ENCODE measurements at places on chromosomes 2 and 18. TPM values are rescaled to one million over a fixed set of nuclear protein-coding genes. Genes with fewer than 3 reads are reported as not detected.

DNA sequence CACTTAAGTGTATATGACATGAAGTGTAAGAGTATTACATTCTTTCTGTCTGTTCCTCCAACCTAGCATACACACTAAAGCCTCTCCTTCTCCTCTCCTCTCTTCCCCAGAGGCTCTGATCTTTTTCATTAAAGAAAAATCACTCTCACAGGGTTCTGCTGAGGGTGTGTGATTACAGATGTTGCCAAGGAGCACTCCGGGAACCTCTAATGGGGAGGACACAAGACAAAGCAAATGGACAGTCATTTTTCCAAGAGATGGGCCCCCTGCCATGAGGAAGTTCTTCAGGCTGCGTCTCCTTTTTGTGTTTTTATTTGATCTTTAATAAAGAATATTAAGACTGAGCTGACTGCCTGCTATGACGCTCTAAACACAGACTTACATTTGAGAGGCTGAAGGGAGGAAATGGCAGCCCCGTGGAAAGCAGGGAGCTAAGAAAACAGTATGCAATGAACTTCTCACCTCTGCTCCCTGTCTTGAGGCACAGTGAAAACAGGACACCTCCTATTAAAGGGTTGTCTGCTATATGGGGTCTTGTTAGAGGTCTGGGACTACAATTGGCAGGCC, 578.1 kb downstream of the PIK3C3 start:
- no peak for DNase-seq

Gene HOXD8
- 4.6 TPM for total RNA-seq

Gene AFF3
- total RNA-seq: 99.5 TPM

DNA sequence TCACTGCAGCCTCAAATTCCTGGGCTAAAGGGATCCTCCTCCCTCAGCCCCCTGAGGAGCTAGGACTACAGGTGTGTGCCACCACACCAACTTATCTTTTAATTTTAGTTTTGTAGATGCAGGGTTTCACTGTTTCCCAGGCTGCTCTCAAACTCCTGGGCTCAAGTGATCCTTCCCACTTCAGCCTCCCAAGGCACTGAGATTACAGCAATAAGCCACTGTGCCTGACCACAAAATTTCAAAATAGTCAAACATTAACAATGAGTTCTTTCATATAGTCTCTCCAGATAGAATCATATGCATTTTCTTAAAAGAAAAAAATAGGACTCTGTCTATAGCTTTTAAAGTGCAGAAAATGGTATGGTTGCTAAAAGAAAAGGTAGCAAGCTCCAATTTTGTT, 24.9 kb upstream of the PID1 start:
- no peak for DNase-seq

DNA sequence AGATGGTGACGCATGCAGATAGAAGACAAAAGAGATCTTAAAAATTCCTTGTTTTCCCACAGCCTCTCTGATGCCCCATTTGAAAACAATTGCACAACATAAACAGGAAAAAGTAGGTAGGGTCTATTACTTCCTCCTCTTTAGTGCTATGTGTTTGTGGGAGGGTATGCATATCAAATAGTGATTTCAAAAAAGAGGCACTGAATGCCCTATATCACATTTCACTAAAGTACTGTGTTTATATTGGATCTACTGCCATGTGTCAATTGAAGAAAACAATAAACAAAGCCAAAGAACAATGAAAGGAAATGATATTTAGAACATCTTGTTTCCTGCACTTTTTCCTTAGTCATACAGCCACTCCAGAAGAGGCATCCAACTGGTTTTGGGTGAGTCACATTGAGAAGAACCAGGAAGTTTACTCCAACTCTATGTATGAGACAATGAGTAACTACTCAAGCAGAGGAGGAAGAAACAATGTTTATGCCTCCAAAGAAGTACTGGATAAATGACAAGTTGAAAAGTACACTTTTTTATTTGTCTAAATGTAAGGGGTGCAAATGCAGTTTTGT, 583.6 kb downstream of the FBXO15 start:
- DNase-seq: no peak

DNA sequence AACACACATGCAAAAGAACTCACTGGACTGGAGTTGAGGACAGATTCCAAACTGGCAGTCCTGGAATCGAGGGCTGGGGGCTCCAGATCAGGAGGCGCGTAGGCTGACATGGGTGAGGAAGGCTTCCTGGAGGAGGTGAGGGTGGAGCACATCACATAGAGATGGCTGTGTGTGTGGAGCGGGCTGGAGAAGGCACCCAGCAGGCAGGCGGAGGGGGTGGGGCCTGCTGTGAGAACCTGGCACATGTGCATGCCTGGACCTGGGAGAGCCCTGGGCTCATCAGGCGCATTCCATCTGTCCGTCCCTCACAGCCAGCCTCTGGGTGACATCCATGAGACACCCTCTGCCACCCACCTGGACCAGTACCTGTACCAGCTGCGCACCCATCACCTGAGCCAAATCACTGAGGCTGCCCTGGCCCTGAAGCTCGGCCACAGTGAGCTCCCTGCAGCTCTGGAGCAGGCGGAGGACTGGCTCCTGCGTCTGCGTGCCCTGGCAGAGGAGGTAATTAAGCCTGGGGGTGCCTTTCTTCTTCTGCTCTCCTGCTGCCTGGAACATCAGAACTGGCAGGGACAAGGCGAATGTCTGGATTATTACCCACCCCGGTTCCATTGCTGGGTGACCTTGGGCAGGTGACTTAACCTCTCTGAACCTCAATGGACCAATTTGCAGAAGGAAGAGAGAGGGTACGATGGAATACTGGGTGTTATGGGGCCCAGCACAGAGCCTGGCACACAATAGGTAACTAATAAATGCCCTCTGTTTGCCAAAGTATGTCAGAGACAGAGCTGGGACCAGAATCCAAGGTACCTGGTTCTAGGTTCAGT, 108.3 kb downstream of the DYSF start:
- no peak for DNase-seq

DNA sequence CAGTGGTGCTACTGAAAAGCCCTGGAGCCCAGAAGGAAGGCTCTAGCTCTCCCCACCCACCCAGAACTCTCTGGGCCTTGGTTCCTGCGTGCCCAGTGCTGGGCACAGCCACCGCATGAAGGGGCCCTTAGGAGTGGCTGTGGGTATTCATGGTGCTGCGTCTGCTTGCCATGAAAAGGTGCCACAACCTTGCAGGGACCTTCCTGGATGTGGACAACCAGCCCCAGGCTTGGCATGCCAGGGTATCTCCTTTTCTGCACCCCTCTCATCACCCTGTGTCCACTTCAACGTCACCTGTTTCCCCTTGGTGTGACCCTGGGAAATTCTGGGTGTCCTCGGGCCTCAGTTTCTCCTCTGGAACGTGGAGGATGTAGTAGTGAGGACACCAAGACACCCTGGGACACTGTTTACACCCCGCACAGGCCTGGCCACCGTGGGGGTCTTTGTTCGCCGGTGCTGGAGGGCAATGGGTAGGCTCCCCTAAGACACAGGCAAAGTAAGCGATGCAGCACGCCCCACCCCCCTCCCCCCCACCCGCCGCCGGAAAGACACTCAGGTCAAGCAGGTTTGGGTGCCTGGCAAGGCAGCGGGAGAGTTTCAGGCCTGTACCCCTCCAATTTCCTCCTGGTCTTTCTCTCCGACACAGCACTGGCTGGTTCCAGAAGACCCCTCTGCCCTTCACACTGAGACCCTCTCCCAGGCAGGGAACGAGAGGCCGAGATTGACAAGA, 34.8 kb upstream of the TAF1B start:
- DNase-seq: no peak

Gene MERTK
- total RNA-seq: 19.9 TPM

Gene RRM2
- total RNA-seq: 4.6 TPM

- no peak for DNase-seq
These were observed 28.3 kb downstream of the MCFD2 start for GRCh38 chr2:46887028-46887885.

Gene ZNF142
- 25.3 TPM for total RNA-seq

- no peak for DNase-seq
These were observed 36.4 kb downstream of the ALPK2 start for GRCh38 chr18:58592223-58593214.

Gene FABP1
- total RNA-seq: not detected

Gene UGT1A10
- total RNA-seq: not detected

DNA sequence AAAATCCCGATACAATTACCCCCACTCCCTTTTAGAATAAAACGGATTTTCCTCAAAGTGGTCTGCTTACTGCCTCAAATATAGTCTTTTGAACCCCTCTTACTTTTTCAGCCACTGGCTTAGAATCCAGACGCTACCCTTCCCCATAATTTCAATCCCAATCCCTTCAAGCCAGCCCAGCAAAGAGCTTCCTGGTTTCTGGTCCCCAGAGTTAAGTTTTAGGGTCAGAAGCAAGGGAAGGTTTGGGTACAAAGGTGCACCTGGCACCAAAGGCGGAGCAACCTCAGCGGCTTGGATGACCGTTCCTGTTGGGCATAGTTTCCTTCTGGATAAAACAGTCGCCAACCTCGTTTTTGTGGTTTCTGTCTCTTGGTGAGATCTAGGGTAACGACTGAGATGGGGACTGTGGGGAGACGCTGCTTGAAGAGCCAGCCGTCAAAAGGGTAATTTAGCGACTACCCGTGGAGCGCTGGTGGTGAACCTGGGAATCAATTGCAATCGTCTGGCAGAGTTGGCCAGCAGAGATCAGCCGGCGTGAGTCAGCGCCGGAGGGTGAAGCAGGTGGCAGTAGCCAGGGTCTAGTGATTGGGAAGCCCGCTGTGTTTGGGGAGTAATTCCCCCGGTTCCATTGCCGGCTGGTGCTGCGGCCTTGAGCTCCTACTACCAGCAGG, 1.6 kb downstream of the FEV start:
- DNase-seq: no peak

DNA sequence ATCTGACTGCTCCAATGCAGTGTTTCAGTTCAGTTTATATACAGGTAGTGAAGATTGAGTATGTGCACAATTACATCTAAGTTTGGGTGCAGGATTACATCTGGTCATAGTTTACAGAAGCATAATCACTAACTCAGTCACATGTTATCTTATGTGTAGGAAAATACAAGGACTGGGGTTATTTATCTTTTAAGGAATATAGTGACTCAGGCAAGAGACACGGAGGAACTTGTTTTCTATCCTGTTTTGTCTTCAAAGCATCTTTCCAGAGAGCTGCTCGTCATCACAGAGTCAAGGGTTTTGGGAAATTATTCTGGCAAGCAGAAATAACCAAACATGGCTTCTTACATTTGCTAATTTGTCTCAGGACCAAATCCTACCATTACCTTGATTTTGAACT, 1371.5 kb upstream of the TMEFF2 start:
- no peak for DNase-seq

Gene LDAH
- total RNA-seq: 11.4 TPM
